ENCODE measurements at places on chromosomes 11 and 22.

GRCh38 chr11:10323793-10324170 is 18.9 kb downstream of the ADM start:
- no peak for DNase-seq

- DNase-seq, result no peak
Measured at GRCh38 chr11:73592640-73593039, 5.3 kb downstream of the FAM168A start.

- no peak for DNase-seq
Measured at GRCh38 chr11:72179049-72179803, 12.7 kb upstream of the FOLR1 start.

- DNase-seq, result no peak
Measured at GRCh38 chr22:29190918-29191317, 14.8 kb upstream of the EMID1 start.

GRCh38 chr22:37457093-37457893 is 28.9 kb downstream of the MFNG start:
- DNase-seq, result peak; percentile 88

GRCh38 chr11:107732689-107733051 is 20.8 kb upstream of the SLN start:
- DNase-seq, result no peak

GRCh38 chr11:129023968-129024676 is 81.5 kb upstream of the TP53AIP1 start:
- no peak for DNase-seq

DNA sequence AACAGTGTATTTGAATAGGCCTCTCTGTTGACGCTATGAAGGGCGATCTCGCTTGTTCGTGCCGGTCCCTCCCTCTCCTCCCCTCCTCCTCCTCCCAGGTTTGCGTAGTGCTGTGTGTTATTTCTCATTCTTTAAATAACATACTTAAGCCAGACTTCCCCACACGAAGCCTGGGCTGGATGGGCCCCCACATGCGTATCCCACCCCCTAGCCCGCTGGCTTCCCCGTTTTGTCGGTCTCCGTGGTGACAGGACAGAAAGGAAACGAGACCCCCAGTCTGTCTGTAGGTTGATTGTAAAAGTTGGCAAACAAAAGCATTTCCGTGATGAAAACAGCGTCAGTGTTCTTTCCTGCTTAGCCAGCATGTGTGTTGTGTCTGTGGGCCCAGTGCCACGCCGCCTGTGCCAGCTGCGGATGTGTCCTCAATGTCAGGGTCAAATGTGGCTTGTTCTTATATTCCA is 27.3 kb downstream of the FAM118A start:
- DNase-seq, result no peak

DNA sequence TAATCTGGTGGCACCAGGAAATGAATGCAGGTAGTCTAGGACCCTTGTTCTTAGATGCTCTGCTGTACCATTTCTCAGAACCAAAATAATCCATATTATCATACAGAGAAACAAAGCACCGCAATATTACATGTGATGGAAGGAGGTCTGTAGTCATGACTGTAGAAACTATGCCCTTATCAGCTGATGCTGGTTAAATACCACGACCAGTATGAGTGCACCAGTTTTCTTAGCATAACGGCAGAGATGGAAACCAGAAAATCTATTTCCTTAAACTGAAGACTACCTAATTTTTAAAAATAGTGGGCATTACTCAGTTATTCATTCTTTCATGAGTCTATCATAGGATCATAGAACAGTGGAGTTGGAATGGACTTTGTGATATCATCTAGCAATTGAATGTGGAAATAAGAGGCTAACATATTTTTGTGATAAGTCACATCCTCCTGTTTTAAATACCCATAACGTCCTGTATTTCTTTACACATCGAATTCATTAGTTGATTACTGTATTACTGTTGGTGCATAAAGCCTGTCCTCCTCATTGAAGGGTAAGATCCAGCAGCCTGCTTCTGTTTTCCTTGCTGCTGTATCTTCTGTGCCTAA is 15.1 kb downstream of the JHY start:
- no peak for DNase-seq

GRCh38 chr22:20025401-20026203 is 4.7 kb downstream of the TANGO2 start:
- no peak for DNase-seq

DNA sequence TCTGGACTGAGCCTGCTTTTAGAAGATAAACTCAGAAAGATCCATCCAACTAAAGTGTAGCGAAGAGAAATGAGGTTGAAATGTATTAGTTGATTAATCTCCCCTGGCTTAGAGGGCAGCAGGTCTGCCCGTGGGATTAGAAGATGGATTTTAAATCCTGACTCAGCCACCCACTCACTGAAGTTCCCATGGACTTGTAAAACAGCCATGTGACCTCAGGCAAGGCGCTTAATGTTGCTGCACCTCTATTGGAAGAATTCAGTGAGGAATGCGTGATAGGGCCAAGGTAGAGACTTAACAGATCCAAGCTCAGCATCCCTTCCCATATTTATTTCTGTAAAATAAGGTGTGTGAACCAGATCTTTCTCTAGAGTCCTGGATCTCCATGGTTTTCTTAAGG is 45.1 kb upstream of the ELF5 start:
- no peak for DNase-seq

- DNase-seq, result peak; percentile 51
Measured at GRCh38 chr11:3984896-3985295, 109.7 kb upstream of the RRM1 start.

GRCh38 chr22:19963863-19964642 is 22.4 kb upstream of the TXNRD2 start:
- no peak for DNase-seq

DNA sequence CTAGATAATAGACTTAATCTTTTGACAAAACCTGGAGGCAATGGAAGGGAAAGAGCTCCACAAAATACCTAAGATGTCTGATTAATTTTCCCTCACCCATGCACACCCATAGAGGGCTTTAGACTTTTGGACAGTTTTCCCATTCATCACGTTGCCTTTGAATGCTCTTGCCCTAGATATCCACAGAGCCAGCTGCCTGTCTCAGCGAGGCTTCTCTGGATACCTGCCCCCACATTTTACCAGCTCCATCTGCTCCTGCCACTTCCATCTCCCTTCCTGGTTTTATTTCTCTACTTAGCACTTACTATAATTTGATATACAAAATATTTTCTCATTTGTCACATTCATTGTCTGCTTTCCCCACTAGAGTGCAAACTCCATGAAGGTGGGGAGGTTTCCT is 136.8 kb downstream of the FDX1 start:
- no peak for DNase-seq

DNA sequence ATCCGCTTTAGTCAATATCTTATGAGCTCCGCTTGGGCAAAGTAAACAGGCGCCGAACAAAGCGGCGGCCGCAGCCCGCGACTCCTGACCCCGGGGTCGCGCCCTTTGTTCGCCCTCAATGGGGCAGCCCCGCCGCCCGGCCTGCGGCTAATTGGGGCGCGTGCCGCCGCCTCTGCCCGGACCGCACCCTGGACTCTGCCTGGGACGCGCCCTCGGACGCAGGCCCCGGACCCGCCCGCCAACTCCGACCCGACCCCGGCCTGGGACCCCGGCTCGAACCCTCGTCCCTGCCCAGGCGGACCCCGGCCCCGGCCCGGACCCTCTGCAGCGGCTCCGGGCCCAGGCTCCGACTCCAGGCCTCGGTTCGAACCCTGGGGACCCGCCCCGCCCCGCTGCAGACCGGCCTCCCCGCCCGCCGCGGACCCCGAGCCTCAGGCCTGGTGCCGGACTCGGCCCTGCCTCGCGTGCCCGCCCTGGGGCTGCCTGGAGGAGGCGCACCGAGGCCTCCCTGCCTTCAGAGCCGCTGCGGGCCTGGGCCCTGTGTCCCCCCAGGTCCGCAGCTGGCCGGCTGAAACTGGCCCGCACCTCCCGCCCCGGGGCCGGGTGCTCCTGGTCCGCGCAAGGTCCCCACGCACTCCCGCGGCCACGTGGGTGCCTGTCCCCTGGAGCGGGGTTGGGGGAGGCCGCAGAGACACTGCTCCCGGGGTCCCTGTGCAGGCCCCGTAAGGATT is 84.7 kb upstream of the WNT7B start:
- DNase-seq, result no peak

DNA sequence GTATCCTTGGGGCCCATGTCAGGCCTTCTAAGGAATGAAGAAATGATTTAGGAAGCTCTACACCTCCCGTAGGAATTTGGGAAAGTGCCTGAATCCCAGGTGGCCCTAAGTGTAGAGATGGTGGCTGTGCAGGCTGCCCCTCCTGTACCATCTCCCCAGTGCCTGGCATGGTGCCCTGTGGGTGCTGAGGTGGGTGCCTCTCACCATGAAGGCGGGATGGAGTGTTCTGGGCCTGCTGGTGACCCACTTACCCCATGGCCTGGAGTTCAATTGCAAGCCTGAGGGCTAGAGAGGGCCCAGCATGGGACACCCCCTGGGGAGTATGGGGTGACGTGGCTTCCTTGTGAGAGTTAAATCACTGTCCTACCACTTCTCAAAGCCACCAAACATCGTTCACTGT is 19.8 kb downstream of the SAMM50 start:
- DNase-seq, result no peak

GRCh38 chr11:62777389-62777788 is 6.2 kb downstream of the TAF6L start:
- DNase-seq, result no peak

DNA sequence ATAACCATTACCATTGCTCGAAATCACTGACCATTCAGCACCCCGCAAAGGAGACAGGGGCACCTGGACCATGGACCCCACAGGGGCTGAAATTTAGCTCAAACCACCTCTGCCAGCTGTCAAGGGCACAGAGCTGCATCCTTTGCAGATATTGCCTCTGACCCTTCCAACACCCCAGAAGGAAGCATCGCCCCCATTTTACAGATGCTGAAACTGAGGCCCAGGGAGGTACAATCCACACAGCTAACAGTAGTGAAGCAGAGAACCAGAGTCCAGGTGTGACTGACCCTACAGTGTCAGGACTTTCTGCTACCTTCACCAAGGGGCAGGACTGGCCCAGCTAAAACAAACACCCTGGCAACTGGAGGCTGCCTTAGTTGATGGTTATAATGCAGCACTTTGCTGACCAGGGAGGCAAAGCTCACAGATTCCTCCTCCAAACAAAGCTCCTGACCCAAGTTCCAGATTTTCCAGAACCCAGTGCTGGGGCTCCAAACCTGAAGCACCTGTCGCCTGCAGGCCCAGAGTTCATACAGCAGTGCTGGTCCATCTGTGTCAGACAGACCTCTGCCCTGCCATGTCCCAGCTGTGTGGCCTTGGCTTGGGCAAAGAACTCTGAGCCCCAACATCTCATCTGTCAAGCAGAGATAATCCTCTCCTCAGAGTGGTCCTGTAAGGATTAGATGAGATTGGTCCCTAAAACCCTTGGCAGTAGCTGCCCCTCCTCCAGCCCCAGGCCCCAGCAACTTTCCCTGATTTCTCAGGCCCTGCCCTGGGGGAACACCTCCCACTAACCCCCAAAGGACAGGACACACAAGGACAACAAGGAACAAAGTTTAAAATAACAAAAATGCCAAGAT is 15.2 kb upstream of the ARAP1 start:
- no peak for DNase-seq

DNA sequence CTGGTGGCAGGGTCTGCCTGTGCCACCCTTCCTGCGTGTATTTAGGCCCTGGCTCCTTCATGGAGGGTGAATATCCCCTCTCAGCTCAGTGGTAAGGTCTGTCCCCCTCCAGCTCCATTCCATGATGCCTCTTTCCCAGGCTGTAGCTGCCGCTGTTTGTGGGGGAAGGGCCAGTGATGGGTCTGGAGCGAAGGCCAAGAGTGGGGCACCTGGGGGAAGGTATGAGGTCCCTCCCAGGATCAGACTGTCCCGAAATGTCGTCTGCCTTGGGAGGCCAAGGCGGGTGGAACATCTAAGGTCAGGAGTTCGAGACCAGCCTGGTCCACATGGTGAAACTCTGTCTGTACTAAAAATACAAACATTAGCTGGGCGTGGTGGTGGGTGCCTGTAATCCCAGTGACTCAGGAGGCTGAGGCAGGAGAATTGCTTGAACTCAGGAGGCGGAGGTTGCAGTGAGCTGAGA is 1.1 kb downstream of the CD151 start:
- no peak for DNase-seq

GRCh38 chr11:44767421-44767820 is 40.7 kb downstream of the TSPAN18 start:
- no peak for DNase-seq

GRCh38 chr22:48395201-48395600 is 1432.5 kb downstream of the BRD1 start:
- DNase-seq, result no peak

GRCh38 chr11:36195496-36196354 is 93.5 kb downstream of the COMMD9 start:
- DNase-seq, result no peak

- DNase-seq, result peak; percentile 67
Measured at GRCh38 chr11:114183044-114183511, 113.1 kb upstream of the NNMT start.

GRCh38 chr11:565921-566509 is 5.2 kb downstream of the RASSF7 start:
- DNase-seq, result no peak

DNA sequence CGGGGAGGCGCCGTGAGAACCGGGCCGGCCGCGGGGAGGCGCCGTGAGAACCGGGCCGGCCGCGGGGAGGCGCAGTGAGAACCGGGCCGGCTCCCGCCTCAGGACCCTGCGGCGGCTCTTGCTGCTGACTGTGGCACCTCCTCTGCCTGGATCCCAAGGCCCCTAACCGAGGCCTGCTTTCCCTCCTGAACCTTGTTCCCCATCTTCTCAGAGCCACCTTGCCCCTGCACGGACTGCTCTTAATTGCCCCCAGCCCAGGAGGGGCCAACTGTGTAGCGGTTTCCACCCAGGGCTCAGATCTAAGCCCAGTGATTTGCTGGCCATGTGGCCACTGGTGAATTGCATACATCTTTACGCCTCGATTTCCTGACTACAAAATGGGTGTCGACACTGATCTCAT is 112.2 kb upstream of the B3GAT1 start:
- DNase-seq, result no peak

GRCh38 chr22:38051900-38052862 is 5.0 kb upstream of the PICK1 start:
- peak; percentile 83 for DNase-seq

- DNase-seq, result no peak
Measured at GRCh38 chr11:104332110-104332509, 168.2 kb upstream of the PDGFD start.

Measured in activated CD4-positive, alpha-beta T cell treated with anti-CD3 and anti-CD28 coated beads, Interleukin-2, Interleukin-6, amounts not matched to agents 100 ng/mL and 50 ng/mL, durations not matched to agents 16 hours and 8 hours (primary cell).